ENCODE measurements at places on chromosomes 2 and 18.
A peak's percentile ranks its signal among the peaks of the same experiment; 100 is the strongest.

- no peak for DNase-seq
These were observed 54.4 kb downstream of the ANKMY1 start for GRCh38 chr2:240503375-240503774.

GRCh38 chr2:241316825-241317224, 1.1 kb downstream of the SEPTIN2 start:
- DNase-seq = no peak

DNA sequence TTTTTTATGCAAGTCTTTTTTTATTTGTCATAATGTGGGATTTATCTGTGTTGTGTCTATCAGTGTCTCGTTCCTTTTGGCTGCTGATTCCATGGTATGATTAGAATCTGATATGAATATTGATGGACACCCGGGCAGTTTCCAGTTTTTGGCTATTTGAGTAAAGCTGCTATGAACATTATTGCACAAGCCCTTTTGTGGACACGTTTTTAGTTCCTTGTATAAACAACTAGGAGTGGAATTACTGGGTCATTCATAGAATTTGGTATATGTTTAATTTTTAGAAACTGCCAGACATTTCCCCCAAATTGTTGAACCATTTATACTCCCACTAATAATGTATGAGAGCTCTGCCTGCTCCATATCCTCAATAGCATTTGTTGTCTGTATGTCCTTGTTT, 26.6 kb downstream of the HK2 start:
- no peak for DNase-seq

DNA sequence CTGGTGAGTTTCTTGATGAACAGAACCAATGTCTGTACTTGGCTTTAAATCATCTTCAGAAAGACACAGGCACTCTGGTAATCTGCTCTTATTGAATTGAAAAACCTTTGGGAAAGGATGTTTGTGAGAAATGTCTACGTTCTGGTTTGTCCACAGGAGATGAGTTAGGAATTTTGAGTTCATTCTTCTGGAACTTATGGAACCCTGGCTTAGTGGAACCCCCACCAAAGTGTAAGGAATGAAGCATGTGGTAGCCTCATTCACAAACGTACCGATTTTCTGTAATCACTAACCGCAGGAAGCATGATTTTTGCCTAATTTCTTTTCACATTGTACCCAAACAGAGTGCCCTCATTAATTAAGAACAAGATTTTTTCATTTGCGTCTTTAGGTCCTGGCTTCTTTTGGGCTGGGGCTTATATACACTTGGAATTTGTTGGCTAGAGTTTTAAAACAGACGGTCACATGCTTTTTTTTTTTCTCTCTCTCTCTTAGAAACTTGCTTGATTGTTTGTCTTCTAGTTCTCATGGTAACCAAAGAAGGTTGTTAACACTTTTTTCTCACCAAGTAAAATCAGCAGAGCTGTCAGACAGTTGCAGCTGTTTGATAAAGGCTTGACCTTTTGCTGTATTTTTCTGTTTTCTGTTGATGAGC, 314.1 kb upstream of the THUMPD2 start:
- DNase-seq = no peak

GRCh38 chr18:27769152-27769551, 407.8 kb downstream of the CDH2 start:
- peak; percentile 41 for DNase-seq

DNA sequence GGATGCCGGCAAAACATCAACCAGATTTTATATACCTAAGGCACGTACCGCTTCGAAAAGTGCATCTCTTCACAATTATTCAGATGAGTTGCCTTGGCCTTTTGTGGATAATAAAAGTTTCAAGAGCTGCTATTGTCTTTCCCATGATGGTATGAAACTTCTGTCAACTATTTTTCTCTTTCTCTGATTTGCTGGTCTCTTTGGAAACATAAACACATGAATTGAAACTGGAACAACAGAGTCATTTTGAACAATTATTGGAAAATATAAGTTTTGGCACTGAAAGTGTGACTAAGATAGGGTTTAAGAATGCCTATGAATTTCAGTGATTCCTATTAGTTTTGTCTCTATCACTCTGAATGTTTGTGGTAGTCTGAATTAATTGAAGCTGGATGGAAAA, 109.9 kb downstream of the DPP4 start:
- DNase-seq = no peak

- no peak for DNase-seq
These were observed 423.2 kb upstream of the CRIM1 start for GRCh38 chr2:35932276-35932963.

- DNase-seq = no peak
These were observed 42.7 kb upstream of the ID2 start for GRCh38 chr2:8639122-8639635.

GRCh38 chr2:45700407-45701013, 49.0 kb downstream of the PRKCE start:
- peak; percentile 29 for DNase-seq

- DNase-seq = no peak
These were observed 479 bp upstream of the ATP5F1A start for GRCh38 chr18:46098616-46098933.

DNA sequence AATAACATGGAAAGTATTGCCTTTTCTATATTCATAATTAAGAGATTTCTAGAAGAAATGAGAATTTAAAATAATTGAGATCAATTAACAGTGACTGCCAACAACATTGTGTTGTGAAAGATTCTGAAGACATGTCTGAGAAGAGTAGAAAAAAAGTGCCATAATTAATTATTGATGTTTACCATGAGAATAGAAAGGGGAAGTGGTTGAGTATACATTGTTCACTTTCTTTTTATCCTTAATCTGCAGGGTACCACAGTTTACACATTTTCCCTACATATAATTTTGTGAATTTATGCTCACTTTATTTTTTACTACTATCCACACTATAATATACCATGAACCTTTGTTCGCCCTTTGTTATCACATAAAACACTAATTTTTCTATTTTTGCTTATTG, 47.1 kb upstream of the UBE2E3 start:
- DNase-seq = no peak

DNA sequence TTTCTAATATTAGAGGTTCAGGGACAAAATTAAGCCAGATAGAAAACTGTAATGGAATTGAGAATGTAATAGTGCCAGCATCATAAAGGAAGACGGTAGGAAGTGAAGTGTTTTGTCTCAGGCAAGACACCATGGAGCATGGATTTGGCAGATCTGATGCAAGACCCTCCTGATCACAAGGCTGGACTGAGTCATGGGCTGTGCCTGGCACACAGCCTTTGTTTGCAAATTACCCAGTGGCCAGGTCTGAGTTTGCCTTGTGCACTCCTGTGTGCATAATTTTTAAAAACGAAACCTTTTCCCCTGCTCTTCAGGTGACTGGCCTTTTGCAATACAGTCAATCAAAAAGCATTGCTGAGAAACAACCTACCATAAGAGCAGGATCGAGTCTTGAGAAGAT, 2.0 kb upstream of the UPP2 start:
- peak; percentile 4 for DNase-seq

GRCh38 chr2:5187283-5187682, 504.9 kb upstream of the SOX11 start:
- no peak for DNase-seq

GRCh38 chr2:206774871-206775270, 9.5 kb downstream of the FASTKD2 start:
- DNase-seq = no peak

DNA sequence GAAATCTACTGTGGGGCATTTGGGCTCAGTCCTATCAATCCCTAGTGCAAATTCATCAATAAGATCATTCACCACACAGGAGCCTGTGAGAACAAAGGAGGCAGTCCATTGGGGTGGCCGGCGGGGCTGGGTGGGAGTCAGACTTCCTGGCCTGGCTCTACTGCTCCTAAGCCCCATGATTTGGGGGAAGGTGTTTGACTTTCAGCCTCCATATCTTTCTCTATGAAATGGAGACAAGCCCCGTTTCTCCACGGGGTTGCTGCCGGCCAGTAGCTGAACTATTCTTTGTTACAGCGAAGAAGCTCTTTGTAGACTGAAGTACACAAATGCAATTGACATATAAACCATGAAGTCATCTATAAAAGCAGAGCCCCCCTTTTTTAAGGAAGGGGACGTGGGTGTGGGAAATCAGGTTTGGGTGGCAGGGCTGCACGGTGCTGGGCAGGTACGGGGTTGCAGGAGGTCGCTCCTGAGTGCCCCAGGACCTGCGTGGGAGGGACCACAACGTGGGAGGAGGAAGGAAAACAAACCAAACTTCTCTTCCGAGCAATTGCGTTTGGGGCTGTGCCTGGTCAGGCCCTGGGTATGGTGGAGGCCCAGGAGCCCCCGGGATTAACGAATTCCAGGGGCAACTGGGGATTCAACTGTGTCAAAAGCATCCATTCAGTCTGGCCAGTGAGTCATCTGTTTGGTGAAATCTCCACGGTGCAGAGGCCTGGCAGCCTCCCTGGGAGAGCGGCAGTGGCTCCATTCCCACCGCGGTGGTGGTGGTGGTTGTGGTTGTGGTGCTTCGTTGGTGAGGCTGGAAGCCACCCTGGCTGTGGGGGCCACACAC, 18.2 kb downstream of the FBLN7 start:
- no peak for DNase-seq

DNA sequence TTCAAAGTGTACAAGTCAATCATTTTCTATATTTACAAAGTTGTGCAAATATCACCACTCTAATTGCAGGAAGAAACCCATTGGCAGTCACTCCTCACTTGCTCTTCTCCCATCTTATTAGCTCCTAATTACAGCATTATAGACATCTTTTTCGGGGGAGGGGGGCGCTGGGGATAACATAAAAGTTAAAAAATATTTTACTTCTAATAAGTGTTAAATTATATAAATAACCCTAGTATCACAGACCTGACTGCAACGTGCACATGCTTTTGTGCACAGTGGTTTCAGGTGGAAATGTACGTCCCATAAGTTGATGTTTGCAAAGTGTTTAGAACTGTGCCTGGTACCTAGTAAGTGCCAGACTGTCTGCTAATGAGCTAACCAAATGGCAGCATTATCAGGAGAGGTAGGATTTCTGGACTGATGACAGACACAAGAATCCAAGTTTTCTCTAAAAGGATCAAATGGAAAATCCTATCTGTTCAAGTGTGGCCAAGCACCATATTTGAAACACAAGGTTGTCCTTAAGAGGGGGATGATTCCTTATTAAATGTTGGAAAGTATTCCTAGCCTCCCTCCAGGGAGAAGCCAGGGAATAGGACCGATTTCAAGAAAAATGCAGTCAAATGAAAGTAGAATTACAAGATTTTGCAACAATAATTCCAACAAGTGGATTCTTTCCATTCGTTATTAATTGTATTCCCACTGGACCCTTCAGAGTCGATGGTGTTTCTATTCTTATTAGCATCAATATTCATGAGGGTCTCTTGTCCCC, 70.0 kb downstream of the ACKR3 start:
- no peak for DNase-seq

DNA sequence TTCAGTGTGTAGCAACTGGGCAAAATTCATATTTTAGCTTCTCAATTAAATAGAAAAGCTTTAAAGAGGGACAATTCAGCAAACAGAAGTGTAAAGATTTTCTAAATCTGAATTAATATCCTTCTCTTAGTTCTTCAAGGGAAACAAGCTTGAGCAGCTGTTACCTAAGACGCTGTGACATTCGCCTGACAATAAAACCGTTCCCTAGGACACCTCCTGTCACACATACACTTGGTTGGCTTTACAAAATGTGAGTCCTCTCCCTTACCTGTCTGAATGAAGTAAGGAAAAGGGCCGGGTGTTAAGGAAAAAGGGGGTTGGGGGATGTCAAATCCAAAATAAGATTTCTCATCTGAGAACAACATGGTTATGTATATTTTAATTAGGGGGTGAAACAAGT, 2.1 kb downstream of the SERTAD2 start:
- no peak for DNase-seq

GRCh38 chr18:49023938-49024803, 73.4 kb upstream of the SMAD7 start:
- no peak for DNase-seq

DNA sequence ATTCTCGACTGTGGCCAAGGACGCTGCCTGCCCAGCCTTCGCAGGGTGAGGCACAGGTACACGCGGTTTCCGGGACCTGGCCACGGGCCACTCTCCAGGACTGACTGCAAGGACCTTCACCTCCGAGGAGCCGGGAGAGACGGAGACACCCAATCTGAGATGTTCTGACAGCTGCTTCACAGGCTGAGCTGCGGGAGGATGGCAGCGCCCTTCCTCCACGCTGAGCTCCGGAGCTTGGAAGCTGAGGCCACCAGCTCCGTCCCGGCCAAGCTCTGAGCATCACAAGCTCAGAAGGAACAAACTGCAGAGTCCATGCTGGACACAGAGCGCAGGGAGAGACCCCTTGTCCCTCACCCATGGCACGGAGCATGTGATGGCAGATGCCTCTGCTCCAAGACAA, 71.1 kb upstream of the CTDP1 start:
- DNase-seq = no peak

DNA sequence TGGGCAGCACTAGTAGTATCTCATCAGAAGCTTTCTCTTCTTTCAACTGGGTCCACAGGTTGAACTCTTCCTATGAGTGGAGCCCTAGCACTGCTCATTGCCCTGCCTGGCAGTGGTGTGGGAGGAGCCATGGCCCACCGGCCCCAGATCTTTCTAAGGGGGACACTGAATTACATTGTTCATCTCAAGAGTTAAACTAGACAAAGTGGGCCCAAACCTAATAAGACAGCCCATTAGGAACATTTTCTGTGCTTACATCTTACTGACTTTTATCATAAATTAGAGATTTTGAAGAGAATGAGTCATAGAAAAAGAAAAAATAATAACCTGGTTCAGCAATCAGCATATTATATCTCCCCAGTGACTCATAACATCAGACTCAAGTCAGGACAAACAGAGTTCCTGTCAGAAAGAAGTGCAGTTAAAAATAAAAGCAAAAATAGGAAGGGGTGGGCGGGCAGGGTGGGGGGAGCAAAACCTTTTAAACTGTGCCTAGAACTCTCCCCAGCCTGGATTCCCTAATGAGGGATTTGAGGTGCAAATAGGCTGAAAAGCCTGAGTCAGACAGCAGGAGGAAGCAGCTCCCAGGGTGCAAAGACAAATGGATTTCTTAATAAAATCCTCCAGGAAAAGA, 161.6 kb upstream of the TRIB2 start:
- no peak for DNase-seq

DNA sequence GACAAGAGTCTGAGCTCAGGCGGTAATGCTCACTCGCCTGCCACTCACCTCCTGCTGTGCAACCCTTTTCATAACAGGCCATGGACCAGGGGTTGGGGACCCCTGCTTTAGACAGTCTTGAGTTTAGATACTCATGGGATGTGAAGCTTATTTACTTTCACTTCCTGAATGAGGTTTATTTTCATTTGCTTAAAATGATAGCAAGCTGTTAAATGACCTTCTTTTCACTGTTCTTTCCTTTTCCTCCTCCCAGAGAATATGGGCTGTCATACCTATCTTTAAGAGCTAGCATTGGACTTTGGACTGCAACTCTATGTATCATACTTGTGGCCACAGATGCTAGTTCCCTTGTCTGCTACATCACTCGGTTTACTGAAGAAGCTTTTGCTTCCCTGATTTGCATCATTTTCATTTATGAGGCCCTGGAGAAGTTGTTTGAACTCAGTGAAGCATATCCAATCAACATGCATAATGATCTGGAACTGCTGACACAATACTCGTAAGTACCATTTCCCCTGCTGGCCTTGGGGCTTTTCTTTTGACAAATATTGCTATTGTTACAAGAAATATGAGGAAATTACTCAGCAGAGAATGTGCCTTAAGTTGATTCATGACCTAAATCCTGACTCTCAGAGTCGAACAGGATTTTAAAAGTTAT, 168.5 kb downstream of the DPP4 start:
- no peak for DNase-seq
